Esophagus squamous epithelium (tissue), 5 donors: ENCODE measurements at places on chromosomes 1 and 21.

- DNase-seq: no peak
Measured at GRCh38 chr1:95117207-95118066, at the start of gene TLCD4. TLCD4 (plus strand) TSS chr1:95117355; CDS start chr1:95143902, 26,547 bp downstream.

- DNase-seq: no peak
Measured at GRCh38 chr1:183185941-183186490, at the start of gene LAMC2. LAMC2 (plus strand) TSS chr1:183186264; CDS start chr1:183186353, 89 bp downstream.

DNA sequence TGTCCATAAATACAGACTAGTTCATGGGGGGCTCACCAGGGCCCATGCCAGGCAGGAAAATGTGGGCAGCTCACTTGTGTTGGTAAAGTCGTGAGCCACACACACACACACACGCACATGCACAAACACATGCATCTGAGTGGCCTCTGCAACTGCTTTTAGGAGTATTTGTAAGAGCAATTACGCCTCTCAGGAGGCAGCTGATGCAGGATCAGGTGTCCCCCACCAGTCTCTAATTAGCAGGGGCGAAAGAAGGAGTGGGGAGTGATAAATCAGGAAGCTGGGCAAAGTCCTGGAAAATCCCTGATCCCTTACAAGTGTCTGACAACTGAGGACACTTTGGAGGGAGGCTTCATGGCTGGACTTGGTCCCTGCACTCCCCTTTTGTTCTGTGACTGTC is 5.7 kb upstream of the IVL start:
- no peak for DNase-seq

DNA sequence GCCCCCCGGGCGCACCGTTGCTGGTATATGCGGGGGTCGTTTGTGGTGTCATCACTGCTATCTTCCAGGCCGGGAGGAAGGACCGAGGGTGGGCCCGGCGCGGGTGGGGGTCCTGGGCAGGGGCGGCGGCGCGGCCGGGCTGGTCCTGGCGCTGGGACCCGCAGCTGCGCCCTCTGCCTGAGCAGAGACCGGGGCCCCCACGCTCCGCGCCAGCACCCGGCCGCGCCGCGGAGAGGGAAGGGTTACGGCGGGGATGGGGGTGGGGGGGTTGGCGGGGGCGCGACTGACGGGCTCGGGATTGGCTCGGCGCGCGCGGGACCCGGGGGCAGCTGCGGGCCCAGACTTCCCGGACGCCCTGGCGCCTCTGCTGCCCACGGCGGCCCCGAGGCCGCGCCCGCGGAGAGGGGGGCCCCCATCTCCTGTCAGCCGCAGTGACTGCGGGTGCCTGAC is 13.8 kb upstream of the SAMD11 start:
- DNase-seq: no peak

GRCh38 chr1:203638103-203638475 is 11.5 kb downstream of the ATP2B4 start:
- no peak for DNase-seq

DNA sequence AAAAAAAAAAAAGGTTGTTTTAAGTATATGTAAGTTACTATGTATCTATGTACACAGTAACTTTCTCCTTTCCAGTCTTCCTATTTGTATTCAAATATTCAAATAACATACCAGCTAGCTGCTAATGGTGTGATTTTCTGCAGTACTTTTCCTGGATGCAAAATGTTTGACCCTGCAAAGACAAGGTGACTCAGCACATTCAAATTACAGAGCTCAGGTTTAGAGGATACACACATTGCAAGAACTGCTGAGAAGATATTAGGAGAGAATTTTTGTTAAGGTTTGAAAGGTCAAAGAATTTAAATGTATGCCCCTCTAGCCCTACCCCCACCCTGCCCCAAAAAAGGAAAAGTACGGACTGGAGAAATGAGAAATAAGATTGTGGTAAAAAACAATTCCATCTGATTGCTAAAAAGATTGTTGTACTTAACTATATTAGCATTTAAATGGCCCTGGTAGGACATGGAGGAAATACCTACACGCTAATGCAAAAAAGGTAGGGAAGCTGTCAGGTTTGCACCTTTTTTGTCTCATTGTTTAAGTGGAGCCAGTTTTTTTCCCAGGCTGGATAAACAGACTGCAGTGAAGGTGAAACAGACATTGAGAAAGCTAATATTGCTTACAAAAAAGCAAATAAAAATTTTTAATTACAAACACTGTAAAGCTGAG is 45.6 kb downstream of the ZNF281 start:
- DNase-seq: no peak

- no peak for DNase-seq
Measured at GRCh38 chr1:5742032-5742431, 250.2 kb downstream of the NPHP4 start.

DNA sequence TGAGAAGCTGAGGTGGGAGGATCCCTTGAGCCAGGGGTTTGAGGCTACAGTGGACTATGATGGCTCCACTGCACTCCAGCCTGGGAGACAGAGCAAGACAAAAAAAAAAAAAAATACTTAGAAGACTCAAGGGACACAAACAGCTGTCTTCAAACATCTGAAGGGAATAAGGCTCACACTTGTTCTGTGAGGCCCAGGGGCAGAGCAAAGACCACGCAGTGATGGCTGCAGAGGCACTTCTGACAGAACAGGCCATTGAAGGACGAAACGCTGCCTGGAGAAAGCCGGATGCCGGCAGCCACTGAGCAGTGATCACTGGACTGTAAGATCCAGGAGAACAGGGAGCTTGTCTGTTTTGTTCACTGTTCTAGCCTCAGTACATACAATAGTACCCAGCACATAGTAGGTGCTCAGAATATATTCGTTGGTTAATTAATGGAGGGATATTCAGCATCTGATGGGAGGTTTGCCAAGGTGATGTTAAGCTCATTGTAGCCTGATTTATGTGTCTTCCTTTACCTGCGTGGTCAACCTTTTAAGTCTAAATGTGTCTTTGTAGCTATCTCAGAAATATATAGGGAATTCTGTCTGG is 12.1 kb upstream of the NDC1 start:
- no peak for DNase-seq

DNA sequence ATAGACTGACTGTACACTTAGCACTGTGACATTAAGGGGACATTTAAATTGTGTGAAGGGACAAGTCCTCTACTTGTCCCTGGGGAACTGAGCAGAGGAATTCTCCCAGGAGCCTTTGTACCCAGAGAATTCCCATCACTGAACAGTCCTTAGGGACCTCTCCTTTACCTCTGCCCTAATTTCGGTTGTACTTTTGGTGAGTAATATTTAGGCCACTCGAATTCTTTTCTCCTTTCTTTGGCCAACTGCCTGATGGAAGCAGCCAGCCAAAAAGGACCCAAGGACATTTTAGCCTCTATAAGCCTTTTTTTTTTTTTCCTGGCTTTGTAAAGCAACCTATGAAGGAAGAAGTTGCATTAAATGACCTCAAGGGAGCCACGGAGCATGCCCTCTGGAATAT is 71.5 kb downstream of the NR5A2 start:
- no peak for DNase-seq

DNA sequence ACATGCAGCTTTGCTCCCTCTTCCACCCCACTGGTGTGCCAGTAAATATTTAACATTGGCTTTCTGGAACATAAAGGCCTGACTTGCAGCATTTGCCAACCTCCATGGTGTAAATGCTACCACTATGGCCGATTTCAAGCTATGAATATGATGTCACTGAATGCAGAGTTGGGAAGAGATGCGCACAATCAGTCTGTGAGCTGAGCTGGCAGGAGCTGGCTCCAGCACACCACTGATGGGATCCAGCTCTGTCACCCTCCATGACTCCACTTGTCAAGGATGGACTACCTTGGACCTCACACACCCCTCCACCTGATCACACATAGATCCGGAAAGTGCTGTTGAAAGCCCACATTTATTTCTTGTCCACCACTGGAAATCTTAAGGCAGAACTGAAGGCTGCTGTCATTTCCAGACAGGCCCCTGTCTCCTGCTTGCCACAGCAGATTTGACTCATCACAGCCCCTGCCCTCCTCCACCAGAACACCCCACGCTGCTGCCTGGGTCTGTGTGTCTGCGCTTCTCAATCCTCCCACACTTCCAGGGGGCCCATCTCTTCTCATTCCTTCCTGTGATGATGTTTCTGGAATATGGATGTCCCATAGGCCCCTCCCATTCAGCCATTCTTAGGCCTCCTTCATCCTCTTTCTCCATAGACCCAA is 82.2 kb upstream of the BCAR3 start:
- no peak for DNase-seq

DNA sequence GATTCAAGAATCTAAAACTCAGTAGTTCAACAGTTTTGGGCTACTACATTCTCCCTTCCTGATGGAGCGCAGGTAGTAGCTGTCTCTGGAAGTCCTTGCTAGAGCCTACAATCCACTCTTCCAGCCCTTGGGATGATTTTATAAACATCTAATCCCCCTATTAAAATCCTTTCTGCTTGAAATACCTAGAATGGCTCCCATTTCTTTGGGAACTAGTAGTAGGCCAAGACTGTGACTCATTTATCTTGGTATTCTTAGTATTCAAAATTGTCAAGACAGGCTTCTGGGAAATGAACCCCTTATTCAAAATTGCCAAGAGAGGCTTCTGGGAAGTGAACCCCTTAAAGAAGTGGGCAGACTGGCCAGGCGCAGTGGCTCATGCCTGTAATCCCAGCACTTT is 142.5 kb upstream of the FGGY start:
- no peak for DNase-seq

- no peak for DNase-seq
Measured at GRCh38 chr1:79310609-79311008, 304.1 kb upstream of the ADGRL4 start.

DNA sequence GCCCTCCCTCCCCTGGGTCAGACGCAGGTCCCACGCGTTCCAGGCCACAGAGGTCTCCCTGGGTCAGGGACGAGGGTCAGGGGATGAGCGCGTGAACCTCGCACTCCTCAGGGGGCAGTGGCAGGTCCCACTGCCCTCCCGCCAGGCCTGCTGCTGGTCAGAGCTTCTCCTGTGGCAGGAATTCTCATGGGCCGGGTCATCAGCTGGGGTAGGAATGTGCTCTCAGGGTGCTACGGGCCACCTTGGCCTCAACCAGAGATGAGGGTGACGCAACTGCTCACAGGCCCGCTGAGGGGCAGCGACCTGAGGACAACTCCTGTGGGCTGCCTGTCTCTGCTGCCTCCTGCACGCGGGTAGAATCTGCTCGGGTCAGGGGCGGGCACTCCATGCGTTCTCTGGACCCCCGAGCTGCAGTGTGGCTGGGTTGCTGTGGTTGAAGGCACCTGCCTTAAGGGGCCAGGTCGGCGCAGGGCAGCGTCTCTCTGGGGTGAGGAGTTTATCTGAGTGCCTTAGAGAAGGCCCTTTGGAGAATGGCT is 128.8 kb downstream of the PRDM16 start:
- DNase-seq: no peak

GRCh38 chr1:116737855-116738321 is 16.3 kb upstream of the CD2 start:
- no peak for DNase-seq

DNA sequence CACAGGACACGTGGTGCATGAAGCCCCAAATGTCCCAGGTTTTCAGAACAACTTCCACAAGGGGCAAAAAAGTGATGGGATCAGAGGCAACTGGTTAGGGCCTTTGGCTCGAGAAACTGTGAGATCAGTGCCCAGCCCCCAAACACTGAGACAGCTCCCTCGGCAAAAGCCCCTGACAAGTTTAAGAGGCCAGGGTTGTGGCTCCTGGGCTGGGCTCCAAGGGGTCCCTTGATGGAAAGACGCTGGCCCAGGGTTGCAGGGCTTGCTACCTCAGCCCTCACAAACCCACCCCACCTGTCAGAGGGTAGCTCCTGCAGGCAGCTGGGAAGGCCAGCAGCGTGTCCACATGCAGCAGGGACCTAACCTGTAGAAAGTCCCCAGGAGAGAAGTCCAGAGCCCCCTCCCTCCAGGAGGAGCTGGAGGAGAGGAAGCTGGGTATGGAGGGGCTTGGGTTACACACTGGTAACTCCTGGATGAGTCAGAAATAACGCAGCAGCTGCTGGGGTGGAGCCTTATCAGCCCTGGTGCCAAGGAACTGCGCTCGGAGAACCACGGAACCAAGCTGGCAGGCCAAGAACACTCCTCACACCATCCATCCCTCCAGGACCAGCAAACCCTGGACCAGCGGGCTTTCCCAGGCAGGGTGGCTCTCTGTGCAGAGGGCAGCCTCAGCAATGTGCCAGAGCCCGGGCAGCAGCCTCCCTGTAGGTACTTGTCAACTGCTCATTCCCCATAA is 37.5 kb downstream of the CTNNBIP1 start:
- DNase-seq: no peak

DNA sequence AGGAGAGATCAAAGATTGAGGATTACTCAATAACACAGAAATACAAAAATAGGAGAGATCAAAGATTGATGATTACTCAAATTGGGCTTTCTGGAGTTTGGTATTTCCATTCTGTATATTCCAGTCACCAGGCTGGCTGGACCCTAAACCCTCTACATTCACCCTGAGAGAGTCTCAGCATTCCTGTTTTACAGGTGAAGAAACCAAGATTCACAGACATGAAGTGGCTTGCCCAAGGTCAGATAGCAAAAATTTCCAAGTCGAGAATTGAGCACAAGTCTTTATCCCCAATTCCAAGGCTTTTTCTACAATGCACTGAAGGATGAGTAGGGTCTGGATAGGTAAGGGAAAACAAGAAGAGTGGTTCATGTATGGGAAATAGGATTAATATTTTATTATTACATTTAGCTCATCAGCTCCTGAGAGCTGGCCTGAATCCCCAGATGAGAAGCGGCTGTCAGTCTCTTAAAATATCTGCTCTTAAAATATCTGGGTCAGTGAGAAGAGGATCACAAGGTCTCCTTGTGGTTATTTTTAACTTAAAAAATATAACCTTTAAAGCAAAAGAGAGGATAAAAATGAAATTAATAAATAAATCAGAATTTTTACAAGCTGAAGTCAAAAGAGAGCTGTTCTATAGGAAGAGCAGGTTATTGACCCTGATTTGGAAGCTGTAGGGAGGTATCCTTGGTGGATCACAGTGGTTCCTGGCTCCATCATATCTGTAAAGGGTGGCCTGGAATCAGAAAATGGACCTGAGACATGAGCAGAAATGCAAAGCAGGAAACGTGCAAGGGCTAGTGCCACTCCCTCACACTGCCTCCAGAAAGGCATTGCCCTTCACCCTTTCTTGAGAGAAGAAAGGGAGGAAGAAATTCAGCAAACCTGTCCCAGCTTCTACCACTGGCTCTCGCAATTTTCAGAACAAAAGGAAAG is 29.1 kb upstream of the SEC16B start:
- DNase-seq: no peak
